Activated CD8-positive, alpha-beta memory T cell treated with anti-CD3 and anti-CD28 coated beads for 48 hours (primary cell): ENCODE measurements at places on chromosomes 5 and 9.

- DNase-seq = no peak
Observed at GRCh38 chr5:86986837-86987236, 280.8 kb upstream of the RASA1 start.

DNA sequence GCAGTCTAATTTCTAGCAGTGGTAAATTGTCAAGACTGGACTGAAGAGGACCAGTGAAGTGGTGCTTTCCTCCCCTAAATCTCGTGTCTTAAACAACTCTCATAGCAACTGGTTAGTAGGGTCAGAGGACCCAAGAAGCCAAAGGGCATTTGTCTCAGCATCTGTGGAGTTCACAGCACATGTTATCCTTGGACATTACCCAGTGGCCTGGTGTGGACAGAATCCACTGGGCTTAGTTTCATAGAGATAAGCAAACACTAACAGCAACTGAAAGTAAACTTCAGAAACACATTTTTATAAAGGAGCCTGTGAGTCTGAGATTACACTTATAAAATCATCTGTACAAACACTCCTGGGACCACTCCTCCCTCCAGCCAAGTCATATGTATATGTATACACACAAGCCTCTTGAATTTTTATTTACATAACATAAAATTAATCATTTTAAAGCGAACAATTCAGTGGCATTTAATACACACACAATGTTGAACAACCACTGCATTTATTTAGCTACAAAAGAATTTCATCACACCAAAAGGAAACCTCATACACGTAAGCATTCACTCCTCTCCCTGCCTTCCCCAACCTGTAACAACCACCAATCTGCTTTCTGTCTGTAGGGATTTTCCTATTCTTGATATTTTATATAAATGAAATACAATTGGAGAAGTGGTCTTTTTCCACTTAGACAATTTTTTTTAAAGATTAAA, 457.8 kb downstream of the RASEF start:
- DNase-seq = no peak

- no peak for DNase-seq
Observed at GRCh38 chr5:174329738-174330137, 284.2 kb downstream of the NSG2 start.

DNA sequence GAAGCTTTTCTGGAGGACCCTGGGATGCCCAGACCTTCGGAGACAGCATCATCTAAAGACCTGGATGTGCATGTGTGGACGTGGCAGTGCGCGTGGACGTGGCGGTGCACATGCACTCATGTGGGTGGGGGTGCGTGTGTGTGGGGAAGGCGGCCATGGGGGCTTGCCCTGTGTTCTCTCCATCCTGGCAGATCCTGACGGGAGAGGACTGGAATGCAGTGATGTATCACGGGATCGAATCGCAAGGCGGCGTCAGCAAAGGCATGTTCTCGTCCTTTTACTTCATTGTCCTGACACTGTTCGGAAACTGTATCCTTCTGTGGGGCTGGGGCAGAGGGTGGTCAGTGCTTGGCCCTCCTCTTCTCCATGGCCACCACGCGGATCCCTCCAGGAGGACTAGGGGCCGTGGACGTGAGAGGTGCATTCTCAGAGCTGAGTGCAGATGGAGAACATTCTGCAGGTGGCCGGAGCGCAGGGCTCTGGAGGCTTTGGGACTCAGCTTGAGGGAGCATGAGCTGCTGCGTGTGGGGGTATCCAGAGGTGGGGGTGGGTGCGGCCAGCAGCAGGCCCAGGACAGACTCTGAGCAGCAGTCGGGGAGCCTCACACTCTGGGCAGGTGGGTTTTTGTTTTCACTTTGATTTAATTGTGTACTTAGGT, 129.1 kb downstream of the CACNA1B start:
- no peak for DNase-seq

DNA sequence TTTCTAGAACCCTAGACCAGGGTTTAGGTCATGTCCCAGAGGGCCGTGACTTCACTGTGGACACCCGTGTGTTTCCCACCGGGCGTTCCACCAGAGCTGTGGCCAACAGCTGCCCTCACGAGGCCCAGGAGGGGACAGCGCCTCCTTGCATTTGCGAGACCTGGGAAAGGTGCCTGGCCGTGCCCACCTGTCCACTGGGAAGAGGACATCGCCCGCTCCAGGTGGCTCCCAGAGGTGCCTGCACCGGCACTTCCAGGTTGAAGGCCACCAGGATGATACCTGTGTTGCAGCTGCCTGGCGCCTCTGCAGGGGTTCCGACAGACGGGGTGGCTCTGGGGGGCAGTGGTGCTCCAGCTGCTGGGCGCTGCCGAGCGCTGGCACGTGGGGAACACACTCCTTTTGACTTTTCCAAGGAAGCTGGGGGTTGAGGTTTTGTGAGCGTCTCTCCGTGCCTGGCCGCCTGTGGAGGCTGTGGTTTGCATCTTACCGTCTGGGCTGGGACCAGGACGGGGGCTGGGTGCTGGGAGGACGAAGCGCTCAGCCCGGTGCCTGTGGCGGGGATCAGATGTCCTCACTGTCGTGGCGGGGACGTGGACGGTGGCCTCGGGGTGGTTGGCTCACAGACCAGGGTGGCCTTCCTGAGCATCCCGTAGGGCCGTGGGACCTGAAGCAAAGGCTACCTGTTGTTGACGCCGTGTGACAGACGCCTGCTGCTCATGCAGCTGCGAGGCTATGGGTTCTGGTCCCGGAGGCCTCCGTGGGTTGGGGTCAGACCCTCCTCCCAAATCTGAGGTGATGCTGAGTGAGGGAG, 19.2 kb downstream of the NKD2 start:
- no peak for DNase-seq

DNA sequence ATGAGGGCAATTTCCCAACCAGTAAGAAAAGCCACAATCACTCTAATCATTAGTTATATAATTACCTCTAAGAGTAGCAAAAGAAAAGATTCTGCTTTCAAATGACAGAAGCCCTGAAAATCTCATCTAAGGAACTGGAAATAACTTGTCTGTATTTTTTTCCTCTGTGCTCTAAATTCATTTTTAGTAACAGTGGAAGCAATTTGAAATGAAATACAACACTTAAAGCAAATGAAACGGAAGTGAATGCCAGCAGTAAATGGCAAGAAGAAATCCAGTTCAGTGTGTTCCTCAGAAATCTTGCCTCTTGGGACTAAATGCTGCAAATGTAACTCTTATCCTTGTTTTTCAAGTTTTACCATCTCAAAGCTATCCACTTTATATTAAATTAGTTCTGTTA, 294.9 kb downstream of the TAF11L14 start:
- no peak for DNase-seq

DNA sequence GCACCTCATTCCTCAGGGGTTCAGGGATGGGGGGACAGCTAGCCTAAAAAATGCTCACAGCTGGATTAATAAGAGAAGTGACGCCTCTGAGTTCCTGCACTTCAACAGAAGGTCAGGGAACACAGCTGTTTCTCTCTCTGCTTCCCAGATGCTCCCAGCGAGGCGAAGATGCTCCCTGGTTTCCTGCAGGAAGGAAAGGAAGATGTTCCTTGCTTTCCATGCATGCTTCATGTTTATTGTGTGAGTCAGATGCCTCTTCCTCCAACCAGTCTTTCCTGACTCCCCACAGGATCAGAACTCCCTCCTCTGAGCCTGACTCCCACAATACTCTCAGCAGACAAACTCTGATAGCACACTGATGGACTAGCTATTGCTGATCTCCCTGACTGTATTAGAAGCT, 71.9 kb downstream of the MFAP3 start:
- DNase-seq = no peak

GRCh38 chr5:14357441-14357840, 214.3 kb downstream of the TRIO start:
- DNase-seq = no peak

DNA sequence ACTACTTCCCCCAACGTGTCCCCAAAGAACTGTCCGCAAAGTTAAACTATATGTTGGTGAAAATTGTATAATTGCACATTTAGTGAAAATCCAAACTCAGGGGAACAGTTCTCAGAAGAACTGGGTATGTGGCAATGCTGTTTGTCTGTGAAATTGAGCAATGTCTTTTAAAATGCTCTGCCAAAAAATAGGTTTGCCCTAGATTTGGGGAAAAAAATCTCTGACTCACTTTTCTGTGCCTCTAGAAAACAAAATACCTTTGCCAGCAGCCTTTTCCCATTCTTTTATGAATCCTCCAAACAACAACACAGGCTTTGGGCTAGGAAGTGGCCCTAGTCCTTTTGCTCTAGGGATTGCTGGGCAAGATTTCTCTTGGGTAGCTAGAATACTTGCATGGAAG, 37.4 kb upstream of the ZNF608 start:
- DNase-seq = no peak

- DNase-seq = no peak
Observed at GRCh38 chr5:133421394-133421793, 190.9 kb downstream of the FSTL4 start.

GRCh38 chr5:58088941-58089340, 370.9 kb downstream of the PLK2 start:
- DNase-seq = no peak

- DNase-seq = no peak
Observed at GRCh38 chr9:33480976-33481375, 7.3 kb upstream of the NOL6 start.

- DNase-seq = no peak
Observed at GRCh38 chr9:1839909-1840308, 175.2 kb upstream of the SMARCA2 start.

DNA sequence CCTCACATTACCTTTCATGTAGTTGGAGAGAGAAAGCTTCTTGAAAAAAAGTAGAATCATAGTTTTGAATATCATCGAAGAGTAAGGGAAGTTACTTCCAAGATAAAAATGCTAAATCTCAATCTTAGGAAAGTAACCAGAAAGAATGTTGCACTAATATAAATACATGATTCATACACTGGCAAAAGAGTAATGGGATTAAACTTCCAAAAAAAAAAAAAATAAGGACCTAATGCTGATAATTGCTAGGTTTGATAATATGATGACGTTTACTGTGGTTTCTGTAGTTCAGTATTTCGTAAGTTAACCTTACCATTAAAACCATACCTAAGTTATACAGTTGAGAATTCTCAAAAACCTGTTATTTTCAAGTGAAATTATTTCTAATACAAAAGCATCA, 573.8 kb upstream of the CDH9 start:
- DNase-seq = no peak

DNA sequence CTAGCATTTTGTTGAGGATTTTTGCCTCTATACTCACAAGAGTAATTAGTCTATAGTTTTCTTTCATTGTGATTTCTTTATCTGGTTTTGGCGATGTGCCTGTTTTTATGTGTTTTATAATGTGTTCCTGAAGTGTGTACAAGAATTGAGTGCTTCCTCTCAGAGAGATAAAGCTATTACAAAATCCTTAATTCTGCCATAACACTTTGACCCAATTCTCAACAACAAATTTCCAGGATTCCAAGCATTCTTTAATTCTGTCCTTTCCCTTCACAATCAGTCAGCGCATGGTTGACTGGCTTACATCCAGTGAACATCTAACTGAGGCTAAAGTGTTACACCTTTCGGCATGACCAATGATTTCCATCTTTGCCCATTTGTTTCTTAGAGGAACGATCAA, 282.9 kb upstream of the MVB12B start:
- no peak for DNase-seq

GRCh38 chr5:69007163-69007562, 86.7 kb upstream of the SLC30A5 start:
- DNase-seq = no peak
